ENCODE measurements at places on chromosomes 5 and 9.

DNA sequence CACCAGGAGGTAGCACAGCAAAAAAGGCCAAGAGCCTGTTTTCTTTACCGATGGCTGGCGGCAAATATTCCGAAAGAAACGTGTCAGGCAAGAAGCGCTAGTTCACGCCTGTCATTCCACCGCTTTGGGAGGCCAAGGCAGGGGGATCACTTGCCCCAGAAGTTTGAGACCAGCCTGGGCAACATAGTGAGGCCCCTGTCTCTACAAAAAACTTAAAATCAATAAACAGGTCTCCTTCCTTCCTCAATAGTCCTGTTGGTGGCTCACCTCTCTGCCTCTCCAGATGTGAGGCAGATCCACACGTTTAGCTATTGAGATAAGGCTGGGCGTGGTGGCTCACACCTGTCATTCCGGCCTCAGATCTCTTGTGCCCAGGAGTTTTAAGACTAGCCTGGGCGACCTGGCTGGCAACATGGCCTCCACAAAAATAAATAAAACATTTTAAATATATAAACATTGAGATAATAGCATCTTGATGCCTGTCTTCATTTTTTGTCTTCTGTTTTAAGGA is 1.3 kb upstream of the TMEM250 start:
- DNase-seq, result no peak

GRCh38 chr9:108167136-108167900 is 677.7 kb upstream of the KLF4 start:
- no peak for DNase-seq

DNA sequence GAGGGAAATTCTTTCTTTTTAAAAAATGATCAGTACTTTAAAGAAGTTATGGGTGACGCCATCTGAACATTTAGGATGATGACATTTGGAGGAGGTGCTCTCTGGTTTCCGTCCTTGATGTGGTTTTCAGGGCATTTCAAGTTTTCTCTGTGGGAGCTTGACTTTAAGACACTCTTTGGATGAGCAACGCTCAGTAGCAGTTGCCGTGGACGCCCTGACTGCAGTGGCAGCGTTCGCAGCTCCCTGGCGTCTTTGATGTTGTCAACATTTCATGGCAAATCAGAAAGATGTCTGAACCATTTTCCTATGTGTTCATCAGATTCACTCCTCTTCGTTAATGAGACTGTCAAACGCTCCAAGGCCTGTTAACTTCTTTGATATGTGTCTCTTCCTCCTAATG is 86.1 kb downstream of the ZNF354C start:
- no peak for DNase-seq

DNA sequence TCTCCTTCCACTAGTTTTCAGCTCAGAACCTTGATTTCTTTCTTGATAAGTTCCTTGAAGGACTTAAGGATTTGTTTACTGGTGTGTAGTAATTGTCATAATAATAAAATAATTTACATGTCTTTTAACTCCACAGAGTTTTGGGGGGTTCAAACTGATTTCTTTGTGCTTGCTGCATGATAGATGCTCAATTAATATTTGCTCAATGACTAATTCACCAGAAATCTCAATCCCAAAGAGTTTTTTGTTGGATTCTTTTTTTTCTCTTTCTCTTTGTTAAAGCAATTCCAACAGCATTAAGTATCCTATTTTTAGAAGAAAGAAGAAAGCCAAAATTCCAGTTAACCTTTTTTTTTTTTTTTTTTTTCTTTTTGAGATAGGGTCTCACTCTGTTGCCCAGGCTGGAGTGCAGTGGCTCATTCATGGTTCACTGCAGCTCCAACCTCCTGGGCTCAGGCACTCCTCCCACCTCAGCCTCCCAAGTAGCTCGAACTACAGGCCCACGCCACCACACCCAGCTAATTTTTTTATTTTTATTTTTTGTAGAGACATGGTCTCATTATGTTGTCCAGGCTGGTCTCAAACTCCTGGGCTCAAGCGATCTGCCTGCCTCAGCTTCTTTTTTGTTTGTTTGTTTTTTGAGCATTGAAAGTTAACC is 10.8 kb downstream of the FAF2 start:
- DNase-seq, result no peak

- DNase-seq, result no peak
These were observed 255.5 kb downstream of the MAN2A1 start for GRCh38 chr5:109945097-109945678.

DNA sequence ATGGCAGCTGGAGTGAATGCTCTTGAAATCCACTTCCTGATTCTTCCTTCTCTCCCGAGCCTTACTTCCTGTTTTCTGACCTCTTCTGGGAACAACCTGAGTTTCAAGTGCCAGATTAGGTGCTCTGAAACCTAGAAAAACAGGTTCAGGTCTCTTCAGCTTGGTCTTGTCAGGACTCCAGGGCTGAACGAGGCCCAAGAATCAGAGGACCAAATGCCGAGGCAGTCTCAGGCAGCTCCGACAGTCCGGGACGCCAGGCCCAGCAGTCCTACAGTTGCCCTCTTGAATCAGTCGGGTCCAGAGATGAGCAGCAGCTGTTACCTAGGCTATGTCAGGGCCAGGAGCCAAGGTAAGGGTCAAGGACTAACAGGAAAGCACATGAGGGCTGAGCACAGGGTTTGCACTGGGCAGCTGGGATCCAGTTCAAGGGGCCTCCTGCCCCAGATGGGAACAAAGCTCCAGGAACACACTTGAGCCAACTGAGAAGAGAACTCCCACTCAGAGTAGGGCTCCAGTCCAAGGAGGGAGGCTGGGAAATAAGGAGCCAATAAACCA is 38.3 kb upstream of the ADRA1B start:
- no peak for DNase-seq

- no peak for DNase-seq
These were observed 30.6 kb upstream of the COL5A1 start for GRCh38 chr9:134611046-134611445.

GRCh38 chr5:14859980-14860379 is 11.6 kb downstream of the ANKH start:
- no peak for DNase-seq

- DNase-seq, result peak; percentile 62
These were observed 42.5 kb upstream of the SH3PXD2B start for GRCh38 chr5:172496671-172497371.

GRCh38 chr5:108093186-108093585 is 288.7 kb downstream of the FBXL17 start:
- DNase-seq, result peak; percentile 9

GRCh38 chr5:71873191-71873591 is 154.1 kb downstream of the CARTPT start:
- no peak for DNase-seq

- DNase-seq, result no peak
These were observed 160.7 kb downstream of the TTC39B start for GRCh38 chr9:15146268-15146700.
